ENCODE measurements at places on chromosomes 13 and 19.

- DNase-seq: no peak
Measured at GRCh38 chr13:24263632-24264031, 45.7 kb upstream of the C1QTNF9 start.

- no peak for DNase-seq
Measured at GRCh38 chr19:7295912-7296536, 1.8 kb upstream of the INSR start.

DNA sequence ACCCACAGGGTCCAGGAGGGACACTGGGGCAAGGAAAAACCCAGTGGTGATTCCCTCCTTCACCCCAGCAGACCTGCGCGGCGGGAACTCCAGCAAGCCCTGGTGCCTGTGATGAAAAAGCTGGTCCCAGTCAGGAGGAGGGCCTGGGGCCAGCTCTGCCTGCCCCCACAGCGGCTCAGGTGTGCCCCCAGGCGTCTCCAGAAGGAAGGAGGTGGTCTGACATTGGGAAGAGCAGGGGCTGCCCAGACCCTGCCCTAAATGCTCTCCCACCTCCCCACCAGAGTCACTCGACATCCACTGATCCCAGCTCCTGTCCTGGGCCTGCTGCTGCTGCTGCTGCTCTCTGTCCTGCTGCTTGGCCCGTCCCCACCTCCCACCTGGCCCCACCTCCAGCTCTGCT, 6.2 kb downstream of the PTH2 start:
- DNase-seq: no peak

GRCh38 chr13:71632721-71633120, 234.3 kb downstream of the DACH1 start:
- DNase-seq: no peak

GRCh38 chr13:20274466-20274865, 42.3 kb upstream of the GJB6 start:
- DNase-seq: no peak

GRCh38 chr13:64992314-64992713, 2237.8 kb downstream of the PCDH9 start:
- no peak for DNase-seq

DNA sequence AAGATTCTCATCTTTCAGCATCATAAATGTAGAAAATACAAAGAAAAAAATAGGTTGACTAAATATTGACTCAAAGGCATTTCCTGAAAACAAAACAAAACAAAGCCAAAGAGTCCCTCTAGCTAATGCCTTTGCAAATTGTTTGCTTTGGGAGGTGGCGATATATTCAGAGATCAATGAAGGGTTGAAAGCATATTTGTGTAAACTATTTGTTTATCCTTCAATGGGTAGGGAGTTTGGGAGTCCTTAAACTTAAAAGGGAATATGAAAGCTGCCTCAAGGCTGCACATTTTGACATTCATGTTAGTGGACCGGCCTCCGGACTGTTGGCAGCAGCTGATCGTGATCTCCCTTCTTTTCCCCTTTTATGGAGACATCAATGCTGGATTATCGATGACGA, 257.5 kb downstream of the ITGBL1 start:
- DNase-seq: no peak

DNA sequence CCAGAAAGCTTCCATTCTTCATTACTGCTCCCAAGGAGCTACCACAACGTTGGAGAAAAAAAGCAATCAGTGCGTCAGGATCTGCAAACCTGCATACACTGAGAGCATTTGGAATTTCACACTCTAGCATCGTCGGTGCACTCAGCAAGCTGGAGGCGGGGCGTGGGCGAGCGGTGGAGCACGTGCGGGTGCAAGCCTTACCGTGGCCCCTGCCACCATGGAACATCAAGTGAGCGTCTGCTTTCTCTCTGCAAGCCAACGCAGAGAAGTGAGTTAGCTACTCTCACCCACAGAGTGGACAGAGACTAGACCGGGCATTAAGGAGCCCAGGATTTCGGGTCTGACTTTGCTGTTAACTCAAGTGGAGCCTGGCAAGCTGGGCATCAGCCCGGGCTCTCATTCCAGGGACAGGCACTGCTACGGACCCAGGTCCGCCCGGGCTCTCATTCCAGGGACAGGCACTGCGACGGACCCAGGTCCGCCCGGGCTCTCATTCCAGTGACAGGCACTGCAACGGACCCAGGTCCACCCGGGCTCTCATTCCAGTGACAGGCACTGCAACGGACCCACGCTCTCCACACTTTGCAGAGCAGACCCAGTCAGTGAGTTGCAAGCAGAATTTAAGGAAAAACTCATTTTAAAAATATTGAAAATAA, 124.1 kb upstream of the SPACA7 start:
- DNase-seq: peak; percentile 6

DNA sequence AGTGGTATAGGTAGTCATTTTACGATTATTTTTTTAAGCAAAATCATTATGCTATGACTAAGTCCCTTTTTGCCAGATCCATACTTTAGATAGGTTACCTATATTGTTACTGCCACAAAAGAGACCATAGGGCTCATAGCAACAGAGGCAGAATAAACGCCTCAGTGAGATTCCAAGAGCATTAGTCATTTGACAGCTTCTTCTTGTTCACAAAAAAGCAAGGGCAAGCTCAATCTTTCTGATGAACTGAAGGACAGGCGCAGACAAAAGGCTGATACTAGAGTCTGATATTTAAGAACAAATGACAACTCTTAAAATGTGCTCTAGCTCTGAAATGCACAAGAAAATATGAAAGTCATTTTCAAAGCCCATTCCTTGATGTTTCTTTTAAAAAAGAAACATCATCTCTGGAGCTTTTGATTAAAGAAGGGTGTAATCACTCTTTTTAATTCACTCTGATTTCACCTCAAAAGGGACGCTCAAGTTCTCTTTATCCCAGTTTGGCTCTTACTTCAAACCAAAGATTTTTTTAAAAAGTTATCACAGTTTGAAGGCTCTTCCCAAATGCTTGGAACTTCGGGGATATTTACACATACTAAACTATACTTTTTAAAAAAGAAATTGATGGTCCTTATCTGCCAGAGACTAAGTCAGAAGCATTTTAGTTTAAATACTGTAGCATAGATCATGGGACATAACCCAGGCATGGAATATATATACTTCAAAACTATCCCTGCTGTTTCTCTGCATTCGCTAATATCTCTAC, 187.2 kb downstream of the EFNB2 start:
- DNase-seq: no peak

GRCh38 chr13:28271056-28271840, 132.9 kb downstream of the PAN3 start:
- DNase-seq: no peak

GRCh38 chr13:43880214-43880855, 631 bp downstream of the LACC1 start:
- DNase-seq: no peak

GRCh38 chr13:26953291-26953690, 192.7 kb upstream of the GPR12 start:
- DNase-seq: no peak

DNA sequence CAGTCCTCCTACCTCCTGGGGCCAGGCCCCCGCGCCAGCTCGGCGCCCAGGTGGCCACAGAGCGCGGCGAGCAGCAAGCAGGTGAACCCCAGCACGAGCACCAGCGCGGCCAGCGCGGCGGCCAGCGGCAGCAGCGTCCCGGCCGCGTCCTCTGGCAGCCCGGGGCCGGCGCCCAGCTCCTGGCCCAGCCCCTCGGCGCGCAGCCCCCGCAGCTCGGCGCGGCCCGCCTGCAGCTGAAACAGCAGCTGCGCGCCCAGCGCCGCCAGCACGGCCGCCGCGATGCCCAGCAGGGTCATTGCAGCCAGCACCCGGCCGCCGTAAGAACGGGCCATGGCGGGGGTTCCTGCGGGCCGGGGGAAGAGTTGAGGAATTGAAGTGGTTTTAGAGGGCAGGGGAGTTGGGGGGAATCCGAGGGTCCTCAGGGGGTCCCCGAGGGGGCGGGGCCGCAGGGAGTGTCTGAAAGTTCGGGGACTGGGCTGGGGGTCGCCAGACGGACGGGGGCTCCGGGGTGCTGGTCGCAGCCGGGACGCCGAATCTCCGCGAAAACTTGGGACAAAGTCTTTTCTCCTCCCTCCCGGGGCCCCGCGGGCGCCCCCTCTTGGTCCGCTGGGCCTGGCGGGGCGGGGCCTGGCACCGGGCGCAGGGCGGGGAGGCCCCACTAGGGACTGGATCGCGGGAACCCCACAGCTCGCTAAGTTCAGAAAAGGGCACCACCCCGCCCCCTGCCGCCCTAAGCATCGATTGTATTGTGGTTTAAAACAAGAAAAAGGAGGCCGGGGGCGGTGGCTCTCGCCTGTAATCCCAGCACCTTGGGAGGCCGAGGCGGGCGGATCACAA, at the start of gene TMEM221:
TMEM221 (minus strand) TSS at position 538 of the 837 bp plus-strand sequence; CDS start at position 332, 206 bp downstream.
- DNase-seq: peak; percentile 46

DNA sequence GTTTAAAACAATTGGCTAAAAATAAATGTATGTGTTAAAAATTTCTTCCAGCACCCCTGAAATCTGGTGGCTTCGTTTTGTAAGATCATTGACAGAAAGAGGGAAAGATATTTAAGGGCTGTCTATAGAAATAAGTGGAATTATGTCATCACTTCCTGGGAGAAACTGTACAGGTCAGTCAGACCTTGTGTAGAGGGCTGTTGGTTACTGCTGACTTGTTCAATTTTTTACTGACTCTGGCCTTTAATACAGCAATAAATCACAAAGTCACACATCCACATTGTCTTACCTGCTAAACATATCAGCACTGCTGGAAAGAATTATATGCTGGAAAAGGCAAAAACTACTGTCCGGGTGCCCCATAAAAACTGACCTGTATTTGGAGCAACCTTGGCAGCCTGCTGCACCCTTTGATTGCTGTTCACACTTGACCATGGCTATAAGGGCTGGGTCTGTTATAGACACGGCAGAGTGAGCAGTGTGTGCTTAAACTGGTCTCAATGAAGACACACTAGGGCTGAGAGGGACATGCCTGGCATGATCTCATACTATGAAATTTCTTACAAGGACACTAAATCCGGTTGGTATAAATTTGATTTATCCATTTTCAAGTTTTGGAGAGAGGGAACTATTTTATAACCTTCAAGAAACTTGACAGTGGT, 162.1 kb downstream of the NHLRC3 start:
- DNase-seq: no peak

DNA sequence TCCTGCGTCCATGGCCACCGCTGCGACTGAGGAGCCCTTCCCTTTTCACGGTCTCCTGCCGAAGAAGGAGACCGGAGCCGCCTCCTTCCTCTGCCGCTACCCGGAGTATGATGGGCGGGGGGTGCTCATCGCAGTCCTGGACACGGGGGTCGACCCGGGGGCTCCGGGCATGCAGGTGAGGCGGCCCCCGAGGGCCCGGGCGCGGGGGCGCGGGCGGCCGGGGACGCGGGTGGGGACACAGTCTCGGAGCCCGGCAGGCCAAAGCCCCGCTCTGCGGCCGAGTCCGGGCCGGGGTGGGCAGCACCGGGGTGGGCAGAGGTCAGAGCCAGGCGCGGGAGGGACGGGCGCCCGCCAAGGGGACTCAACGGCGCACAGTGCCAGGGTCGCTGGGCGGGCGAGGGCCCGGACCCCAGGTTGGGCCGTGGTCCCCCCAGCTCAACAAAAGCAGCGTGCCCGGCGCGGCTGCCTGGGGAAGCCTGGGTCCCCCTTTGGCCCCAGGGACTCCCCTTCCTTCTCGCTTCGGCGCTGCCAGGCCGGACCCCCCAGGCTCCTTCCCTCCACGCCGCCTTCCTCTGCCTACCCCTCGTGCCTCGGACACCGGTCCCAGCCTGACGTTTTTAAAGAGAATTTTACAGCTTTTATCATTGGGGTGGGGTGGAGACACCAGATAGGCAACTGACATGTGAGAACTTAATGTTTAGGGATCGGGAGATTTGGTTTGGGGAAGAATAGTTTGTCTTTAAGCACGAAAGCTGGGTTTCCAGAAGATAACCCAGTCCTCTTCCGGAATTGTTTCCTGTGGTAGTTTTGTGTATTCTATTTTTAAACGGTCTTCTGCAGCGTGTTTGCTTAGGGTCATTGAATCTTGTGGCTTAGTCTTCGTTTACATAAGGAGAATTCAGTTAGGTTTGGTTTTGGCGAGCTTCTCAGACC, 509 bp downstream of the TPP2 start:
- peak; percentile 39 for DNase-seq

- no peak for DNase-seq
Measured at GRCh38 chr13:112078216-112078615, 11.3 kb downstream of the SOX1 start.

- no peak for DNase-seq
Measured at GRCh38 chr13:32098272-32098671, 66.7 kb downstream of the FRY start.

DNA sequence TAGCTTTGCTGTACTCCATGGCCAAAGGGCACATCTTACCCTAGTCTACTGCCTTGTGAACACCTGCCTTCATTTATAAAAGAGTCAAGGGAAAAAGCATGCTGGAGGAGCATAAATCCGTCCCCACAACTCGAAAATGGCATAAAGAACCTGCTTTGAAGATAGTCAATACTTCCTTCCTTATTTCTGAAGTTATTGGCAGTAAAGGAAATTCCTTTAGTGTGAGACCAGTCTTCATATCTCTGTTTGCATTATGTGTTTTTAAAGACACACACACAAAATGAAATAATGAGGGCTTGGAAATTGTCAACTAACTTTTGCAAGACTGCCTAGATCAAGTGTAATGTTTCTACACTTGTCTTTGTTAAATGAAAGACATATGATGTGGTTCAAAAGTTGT, 408.4 kb downstream of the SPRY2 start:
- no peak for DNase-seq

GRCh38 chr13:107250628-107251027, 682.7 kb upstream of the ARGLU1 start:
- DNase-seq: no peak

Data from colonic mucosa (tissue), 4 donors.